ENCODE measurements at places on chromosomes 1 and 21.

GRCh38 chr1:241985787-241986186 lies 13.1 kb downstream of the MAP1LC3C start:
- no peak for DNase-seq

DNA sequence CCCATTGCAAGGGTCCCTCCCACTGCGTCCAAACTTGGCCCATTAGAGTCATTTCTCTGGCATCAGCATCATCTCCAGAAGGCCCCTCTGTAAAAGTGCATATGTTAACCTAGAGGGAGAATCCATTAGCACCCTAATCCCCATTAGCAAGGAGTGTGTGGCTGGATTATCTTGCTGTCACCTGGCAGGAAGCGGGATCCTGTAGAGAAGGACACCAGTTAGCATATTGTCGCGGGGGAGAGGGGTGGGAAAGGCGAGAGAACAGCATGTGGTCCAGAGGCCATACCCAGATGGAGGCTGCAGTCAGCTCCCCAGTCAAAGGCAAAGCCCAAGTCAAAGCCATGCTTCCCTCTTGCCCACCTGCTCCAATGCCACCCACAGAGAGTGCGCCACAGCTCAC lies 64.0 kb downstream of the OLIG1 start:
- DNase-seq = no peak

DNA sequence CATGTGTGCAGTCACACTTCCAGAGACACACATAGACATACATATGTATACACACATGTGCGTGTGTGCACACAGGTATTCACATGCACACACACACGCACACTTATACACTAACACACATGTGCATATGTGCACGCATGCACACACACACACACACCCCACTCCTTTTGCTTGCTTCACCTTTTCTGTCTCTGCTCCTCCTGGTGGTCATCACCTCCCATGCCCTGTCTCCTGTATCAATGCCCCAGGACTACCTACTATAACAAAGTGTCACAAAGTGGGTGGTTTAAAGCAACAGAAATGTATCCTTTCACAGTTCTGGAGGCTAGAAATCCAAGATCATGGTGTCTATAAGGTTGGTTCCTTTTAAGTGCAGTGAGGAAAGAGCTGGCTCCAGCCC lies 27.4 kb downstream of the ETS2 start:
- no peak for DNase-seq

- no peak for DNase-seq
Measured at GRCh38 chr1:29240400-29240837, 4.1 kb downstream of the PTPRU start.

- DNase-seq = no peak
Measured at GRCh38 chr1:160069460-160070231, at the start of gene KCNJ10. Gene KCNJ10 (minus strand): TSS chr1:160070160. CDS start chr1:160042532, 27,628 bp downstream.

GRCh38 chr1:109425391-109426280 lies 612 bp downstream of the PSMA5 start:
- DNase-seq = no peak

GRCh38 chr1:212945056-212945455 lies 5.3 kb upstream of the VASH2 start:
- DNase-seq = no peak

DNA sequence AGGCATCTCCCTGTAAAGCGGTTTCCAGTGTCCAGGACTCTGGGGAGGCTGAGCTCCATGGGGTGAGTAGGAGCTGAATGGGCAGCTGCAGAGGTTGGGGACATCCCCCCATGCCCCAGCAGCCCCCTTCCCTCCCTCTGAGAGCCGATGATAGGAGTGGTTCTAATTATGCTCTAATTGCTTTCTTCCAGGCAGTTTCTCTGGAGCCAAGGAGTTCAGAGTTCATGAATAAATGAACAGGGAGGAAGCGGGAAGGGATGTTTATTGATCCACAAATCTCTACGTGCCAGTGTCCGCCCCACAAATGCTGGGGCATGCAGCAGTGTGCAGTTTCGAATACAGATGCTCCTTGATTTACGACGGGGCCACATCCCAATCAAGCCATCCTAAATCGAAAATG lies 15.6 kb downstream of the NKAIN1 start:
- no peak for DNase-seq

DNA sequence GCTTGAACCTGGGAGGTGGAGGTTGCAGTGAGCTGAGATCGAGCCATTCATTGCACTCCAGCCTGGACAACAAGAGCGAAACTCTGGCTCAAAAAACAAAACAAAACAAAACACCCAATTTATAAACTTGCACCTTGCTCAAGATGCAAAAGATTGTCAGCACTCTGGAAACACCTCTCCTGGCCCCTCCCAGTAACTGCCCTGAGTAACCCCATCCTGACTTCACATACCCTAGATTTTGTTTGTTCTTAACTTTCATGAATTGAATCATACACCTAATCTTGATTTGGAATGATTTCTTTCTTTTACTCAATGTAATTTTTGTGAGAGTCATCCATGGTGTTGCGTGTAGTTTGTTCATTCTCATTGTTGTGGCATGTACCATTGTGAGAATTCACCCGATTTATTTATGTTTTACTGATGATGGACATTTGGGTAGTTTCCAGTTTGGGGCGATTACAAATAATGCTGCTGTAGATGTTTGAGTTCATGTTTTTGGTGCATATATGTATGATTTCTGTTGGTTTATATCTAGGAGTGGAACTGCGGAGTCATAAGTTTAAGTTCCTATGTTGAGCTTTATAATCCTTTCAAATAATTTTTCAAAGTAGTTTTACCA lies 10.4 kb downstream of the NECAP2 start:
- no peak for DNase-seq

DNA sequence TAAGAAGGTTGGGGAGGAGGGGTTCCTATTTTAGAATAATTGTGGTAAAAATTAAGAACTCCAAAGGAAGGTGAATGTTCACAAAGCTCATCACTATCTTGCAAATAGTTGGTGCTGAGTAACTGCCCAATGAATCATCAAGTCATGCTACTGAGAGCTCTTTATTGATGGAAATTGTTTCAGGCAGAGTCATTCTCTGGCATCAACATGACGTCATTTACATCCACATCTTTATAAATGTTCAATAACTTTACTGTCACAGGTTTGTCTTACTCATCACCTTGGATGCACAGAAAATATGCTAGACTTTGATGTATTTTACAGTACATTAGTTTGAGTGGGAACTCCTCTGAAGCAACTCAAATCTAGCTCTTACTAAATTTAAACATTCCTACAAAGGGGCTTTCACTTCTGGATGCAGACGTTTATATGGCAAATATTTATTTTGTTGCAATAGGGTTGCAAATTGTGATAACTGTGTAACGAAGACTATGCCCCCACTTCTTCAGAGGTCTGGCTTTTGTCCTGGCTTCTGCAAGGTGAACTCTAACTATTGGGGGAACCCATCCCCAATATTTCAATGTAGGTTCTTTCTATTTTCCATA lies 273.7 kb upstream of the AJAP1 start:
- no peak for DNase-seq

DNA sequence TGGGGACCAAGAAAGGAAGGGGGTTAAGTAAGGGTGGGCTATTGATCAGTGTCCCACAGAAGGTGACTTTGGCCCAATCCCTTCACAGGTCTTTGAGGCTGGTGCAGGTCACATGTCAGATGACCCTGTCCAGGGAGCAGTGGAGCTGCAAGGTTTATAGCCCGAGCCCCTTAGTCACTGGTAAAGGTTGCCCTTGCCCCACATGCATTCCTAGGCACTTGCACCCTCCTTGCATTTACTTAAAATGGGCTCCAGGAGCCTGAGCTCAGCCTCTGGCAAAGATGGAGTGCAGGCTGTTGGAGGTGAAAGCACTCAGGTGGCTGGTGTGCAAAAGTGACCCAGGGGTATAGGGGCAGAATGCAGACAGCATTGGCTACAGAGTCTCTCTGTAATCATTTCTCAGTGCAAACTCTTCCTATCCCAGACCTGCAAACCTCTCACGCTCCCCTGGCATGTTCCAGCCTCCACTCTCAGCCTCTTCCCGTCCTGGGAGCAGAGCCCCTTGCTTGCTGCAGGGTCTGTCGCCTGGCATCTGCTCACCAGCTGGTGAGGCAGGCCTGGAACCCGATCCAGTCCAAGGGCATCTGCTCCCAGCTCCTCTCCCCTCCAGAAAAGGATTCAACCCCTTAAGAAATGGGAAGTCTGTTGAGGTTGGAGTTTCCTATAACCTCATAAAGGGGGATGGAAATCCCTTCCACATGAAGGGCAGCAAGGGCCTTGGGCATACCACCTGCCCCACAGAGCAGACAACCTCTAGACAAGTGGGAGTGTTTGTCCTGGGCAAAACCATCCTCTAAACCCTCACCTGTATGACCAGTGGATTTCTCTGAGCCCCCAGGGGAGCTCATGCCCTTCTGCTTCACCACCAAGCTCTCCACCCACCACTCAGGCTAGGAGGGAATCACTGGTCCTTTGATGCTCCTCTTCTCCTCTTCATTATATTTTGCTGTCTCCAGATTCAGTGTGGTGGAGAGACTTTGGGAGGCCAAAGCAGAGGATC lies 23.1 kb upstream of the PTPRF start:
- DNase-seq = no peak

Measured in coronary artery (tissue), 2 donors.